Epithelial cell of umbilical artery (primary cell): ENCODE measurements at places on chromosomes 12 and 14. TPM values are rescaled to one million over a fixed set of nuclear protein-coding genes. Genes with fewer than 3 reads are reported as not detected.

Gene BDKRB1
- total RNA-seq = 0.30 and 0.32 TPM in 2 replicates

Gene KRT75
- total RNA-seq = under 0.01 and 2.6 TPM in 2 replicates

Gene INHBE
- total RNA-seq = 0.15 TPM in 1 of 2 replicates, not detected in the other

Gene HOXC6
- not detected in 2 replicates for total RNA-seq

Gene BLTP3B
- 14.9 and 18.8 TPM in 2 replicates for total RNA-seq

Gene MDGA2
- total RNA-seq = not detected in 2 replicates

Gene ZFC3H1
- total RNA-seq = 20.5 and 21.4 TPM in 2 replicates

Gene FAM181A
- not detected in 2 replicates for total RNA-seq

Gene COCH
- 0.61 and 0.65 TPM in 2 replicates for total RNA-seq

Gene ANKRD33
- 0.15 and 0.32 TPM in 2 replicates for total RNA-seq

Gene LRRK2
- total RNA-seq = 0.65 and 3.8 TPM in 2 replicates

Gene RIPK3
- 5.5 and 6.7 TPM in 2 replicates for total RNA-seq

Gene YBX3
- 156 and 217 TPM in 2 replicates for total RNA-seq

Gene CDKL1
- 3.9 and 101 TPM in 2 replicates for total RNA-seq

Gene POLE2
- total RNA-seq = 14.9 and 16.6 TPM in 2 replicates

Gene HOXC4
- total RNA-seq = not detected in 2 replicates

Gene TESPA1
- not detected in 2 replicates for total RNA-seq

Gene INHBC
- total RNA-seq = not detected in 2 replicates

Gene OR10A7
- total RNA-seq = not detected in 2 replicates
